ENCODE measurements at places on chromosomes 1 and 21.

GRCh38 chr21:33196941-33197374 lies 32.8 kb upstream of the IFNAR2 start:
- peak; percentile 83 for DNase-seq

DNA sequence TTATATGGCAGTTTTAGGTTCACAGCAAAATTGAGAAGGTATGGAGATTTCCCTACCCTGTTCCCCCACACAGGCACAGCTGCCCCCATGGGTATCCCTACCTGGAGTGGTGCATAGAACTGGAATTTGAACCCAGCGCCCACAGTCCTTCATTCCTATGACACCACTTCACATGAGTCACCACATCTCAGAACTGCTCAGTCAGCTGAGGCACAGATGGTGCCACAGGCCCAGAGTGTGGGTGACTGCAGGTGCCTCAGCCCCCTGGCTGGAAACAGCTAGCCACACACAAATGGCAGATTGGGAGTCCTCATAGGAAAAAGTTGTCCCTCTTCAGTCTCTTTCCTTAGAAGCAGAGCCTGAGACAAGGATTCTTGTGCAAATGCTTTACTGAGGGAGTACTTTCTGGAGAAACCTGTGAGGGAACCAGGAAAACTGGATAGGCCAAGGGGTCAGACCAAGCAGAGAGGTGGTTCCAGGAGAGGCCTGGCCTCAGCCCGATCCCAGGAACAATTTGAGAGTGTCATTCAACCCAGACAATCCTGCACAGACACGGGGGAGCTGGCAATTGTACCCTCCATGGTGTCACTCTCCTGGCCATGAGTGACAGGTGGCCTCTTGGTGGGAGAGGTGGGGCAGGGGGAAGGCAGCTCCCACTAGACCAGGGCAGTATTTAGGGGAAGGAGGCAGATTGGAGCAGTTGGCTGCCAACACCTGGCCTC lies 6.9 kb downstream of the PLA2G2D start:
- no peak for DNase-seq

- no peak for DNase-seq
Observed at GRCh38 chr1:174874331-174875053, 125.3 kb upstream of the CACYBP start.

DNA sequence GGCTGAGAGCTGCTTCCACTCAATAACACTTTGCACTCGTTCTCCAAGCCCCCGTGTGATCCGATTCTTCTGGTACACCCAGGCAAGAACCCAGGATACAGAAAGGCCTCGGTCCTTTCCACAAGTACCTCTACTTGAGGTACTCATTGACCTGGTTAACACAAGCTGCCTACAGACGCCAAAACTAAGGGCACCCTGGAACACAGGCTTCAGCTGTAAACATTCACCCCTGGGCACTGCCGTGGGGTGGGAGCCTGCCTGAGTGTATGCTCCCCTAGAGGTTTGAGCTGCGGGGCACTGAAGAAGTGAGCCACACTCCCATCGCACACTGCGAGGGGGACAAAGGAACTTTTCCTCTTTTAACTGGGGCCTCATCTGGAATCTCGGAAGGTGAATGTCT lies 30.5 kb downstream of the LRRC3 start:
- no peak for DNase-seq

DNA sequence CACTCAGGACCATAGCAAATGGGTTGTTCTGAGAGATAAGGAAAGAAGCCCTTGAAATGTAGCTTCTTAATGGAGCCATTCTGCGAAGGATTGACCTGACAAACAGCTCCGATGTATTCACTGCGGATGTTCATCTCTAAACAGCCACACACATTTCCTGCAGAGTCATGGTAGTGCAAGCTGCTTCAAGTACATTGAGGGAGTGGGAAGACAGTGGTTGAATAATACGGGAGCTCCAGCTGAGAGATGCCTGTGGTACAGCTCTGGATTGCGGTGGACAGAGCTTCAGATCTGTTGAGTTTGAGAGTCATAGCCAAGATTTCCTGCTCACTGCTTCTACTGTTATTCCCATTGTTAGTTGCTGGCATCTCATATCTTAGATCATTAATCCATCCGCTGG lies 86.6 kb downstream of the ZBTB18 start:
- no peak for DNase-seq

DNA sequence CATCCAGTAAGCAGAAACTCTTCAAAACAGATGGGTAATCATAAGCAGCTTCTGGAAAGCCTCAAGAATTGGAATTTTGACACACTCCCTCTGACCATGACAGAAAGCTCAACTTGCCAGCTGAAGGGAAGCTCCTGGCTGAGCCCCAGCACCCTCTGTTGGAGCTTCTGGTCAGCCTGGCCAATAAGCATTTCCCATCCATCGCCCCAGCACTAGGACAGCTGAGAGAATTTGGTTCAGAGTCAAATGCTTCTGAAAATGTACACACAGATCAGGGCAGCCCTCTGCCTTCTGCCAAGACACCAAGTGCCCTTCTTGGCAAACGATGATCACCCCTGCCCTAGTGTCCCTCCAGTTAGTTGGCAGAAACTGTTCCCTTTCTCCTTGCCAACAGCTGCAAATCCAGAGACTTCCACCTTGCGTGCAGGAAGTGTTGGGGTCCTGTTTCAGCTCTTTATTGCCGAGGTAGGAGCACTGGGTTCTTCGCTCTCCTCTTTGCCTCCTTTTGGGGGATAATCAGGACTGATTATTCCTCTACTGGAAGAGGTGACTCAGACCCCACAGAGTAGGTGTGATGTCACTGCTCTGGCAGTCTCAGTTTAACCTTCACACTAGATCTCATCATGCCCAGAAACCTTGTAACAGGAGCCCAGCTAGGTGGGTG lies 11.9 kb downstream of the PIGV start:
- DNase-seq: no peak

DNA sequence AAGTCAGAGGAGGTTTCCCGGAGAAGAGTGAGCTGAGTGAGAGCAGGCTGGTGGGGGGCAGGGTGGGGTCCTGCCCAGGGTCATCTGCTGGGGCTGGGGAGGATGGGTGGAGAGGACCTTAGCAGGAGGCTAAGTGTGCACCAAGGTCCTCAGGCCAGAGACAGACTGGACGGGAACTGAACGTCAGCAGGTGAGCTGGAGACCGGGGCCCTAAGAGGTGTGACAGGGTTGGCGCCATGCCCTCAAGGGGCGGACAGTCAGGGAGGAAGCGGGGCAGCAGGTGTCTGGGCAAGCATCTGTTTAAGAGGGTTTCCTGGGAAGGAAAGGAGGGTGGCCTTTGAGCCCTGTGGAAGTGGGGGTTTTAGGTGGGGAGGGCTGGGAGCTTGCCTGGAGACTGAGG lies 13.6 kb upstream of the PTPN7 start:
- no peak for DNase-seq

- no peak for DNase-seq
Observed at GRCh38 chr1:205571747-205572146, 60.1 kb downstream of the ELK4 start.

- DNase-seq: peak; percentile 77
Observed at GRCh38 chr1:224333309-224333926, 3.4 kb upstream of the NVL start.

DNA sequence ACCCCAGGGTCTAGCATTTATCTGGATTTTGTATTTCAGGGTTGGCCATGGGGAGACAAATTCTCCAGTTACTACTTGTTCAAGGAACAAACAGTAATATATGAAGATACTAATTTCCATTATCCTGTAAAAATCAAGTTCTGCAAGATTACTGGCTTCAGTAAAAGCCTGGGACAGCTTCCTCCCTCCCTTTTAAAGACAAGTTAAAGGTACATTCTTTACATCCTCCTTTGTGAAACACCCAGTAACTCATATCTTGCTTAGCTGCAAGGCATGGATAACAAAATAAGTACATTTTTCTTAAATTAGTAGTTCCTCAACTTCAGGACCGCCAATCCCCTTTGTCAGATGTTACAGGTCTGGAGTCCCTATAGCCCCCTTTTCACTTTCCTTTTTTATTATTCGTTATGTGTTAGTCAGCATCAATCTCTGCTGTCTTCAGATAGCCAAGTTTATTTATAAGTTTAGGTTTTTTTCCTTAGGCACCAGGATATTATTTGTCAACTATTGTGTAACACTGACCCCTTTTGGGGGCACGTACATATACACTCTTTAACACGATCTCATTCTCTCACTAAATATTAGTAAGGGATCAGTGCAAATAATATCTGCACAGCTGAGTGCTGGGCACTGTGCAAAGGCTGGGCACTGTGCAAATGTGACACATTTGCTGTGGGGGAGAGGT lies 9.8 kb downstream of the ERRFI1 start:
- no peak for DNase-seq

GRCh38 chr1:171501305-171502024 lies 16.1 kb downstream of the PRRC2C start:
- no peak for DNase-seq

- DNase-seq: no peak
Observed at GRCh38 chr1:25715888-25716287, 84.1 kb upstream of the SELENON start.

DNA sequence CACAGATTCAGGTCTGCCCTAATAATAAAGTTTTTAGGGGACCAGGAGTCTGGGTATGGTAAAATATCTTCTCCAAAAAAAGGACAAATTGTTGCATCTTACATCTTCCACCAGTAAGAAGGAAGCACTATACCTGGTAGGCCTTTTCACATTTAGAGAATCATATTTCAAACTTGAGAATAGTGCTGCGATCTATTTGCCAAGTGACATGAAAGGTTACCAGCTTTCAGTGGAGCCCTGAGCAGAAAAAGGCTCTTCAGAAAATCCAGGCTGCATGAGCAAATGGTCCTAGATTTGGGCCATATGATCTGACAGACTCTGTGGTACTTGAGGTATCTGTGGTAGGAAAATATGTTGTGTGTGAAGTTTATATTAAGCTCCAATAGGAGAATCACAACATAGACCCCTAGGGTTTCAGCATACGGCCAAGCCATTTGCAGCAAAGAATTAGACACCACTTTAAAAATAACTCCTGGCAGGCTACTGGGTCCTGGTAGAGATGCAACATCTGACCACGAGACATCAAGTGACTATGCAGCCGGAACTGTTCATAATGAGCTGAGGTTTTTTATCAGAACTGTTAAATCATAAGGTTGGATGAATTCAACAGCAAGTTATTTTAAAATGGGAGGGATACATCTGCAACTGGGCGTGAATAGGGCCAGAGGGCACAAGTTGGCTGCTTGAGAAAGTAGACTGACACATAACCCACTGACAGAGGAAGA lies 38.6 kb upstream of the CCDC190 start:
- DNase-seq: no peak

GRCh38 chr1:113630340-113631327 lies 128.7 kb downstream of the PHTF1 start:
- no peak for DNase-seq

GRCh38 chr21:41052820-41053555 lies 115.0 kb upstream of the BACE2 start:
- no peak for DNase-seq
